ENCODE measurements at places on chromosomes 5 and 9.

- no peak for DNase-seq
Observed at GRCh38 chr5:57167201-57167600, 6.7 kb upstream of the GPBP1 start.

GRCh38 chr5:67287510-67288268 lies 91.1 kb upstream of the CD180 start:
- no peak for DNase-seq

DNA sequence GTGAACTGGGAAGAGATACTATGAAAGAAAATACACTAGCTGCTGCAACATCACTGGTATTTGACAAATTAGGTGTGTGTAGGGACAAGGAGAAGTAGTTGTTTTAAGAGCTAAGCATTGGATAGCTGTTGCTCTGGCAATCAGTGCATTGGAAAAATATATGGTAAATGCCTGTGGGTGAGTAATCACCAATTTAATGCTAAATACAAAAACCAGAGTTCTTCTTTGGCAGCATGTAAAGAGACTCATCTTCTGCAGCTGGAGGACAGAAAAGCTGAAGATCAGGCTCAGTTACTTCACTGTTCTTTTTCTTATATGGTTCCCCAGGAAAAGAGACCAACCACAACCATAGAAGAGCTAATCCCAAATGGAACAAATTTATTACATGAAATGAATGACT lies 201.8 kb upstream of the MPDZ start:
- DNase-seq, result no peak

GRCh38 chr9:76269789-76270188 lies 124.4 kb downstream of the RFK start:
- no peak for DNase-seq

- no peak for DNase-seq
Observed at GRCh38 chr5:137462816-137463520, 36.2 kb downstream of the SPOCK1 start.

- no peak for DNase-seq
Observed at GRCh38 chr5:10162468-10162867, 87.2 kb downstream of the ATPSCKMT start.

DNA sequence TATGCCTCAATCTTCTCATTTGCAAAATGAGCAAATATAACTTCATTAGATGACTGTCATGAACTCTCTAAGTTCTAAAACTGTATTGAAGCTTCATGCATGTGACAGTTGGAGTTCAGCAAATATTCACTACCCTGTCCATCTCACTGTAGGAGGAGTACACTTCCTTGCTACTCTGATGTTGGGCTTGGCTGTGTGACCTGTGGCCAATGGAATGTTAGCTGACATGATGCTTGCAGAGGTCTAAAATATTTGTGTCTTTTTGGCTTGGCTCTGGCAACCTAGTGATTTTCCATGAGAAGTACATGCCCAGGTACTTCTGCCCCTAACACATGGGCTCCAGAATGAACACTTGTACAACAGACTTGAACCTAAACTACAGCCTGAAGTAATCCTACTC lies 203.1 kb upstream of the ANKH start:
- DNase-seq, result no peak

GRCh38 chr5:56412601-56413379 lies 179.7 kb upstream of the ANKRD55 start:
- no peak for DNase-seq

- DNase-seq, result no peak
Observed at GRCh38 chr9:136990242-136990911, 1.8 kb upstream of the PAXX start.

DNA sequence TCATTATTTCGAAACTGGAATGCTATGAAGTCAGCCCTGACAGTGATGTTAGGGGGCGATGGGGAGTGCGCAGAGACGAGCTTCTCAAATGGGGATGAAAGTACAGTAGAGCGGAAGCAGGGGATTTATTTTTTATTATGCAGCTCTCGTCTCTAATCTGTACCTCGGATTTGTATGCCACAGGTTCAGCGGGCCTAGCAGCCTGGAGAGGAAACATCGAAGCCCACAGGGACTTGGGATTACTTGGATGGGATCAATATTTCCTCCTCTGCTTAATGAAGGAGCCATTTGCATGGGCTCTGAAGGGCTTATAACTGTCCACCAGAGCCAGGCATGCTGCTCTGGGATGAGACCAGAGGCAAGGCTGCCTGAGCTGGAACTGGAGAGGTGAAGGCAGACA lies 133.5 kb upstream of the RAPGEF1 start:
- no peak for DNase-seq

DNA sequence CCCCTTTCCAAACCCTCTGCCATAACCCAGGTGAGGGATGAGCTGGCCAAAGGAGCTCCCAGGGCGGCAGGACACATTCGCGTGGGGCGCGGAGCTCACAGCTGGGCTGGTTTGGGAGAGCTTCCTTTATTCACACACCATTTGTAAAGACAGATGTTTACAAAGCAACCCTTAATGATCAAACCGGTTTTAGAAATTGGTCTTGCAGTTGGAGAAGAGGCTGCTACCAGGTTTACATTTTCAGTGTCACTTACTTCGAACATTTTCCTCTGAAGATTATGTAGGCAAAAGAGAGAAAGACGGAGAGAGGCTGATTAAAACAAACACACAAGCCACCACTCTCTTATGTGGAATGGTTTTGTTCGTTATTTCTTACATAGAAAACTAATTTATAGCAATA lies 648.7 kb downstream of the IRX1 start:
- no peak for DNase-seq

GRCh38 chr5:34957321-34957720 lies 28.0 kb downstream of the DNAJC21 start:
- no peak for DNase-seq

GRCh38 chr9:136353757-136354488 lies 9.6 kb downstream of the DNLZ start:
- DNase-seq, result no peak

GRCh38 chr5:87079219-87079618 lies 188.5 kb upstream of the RASA1 start:
- DNase-seq, result no peak

DNA sequence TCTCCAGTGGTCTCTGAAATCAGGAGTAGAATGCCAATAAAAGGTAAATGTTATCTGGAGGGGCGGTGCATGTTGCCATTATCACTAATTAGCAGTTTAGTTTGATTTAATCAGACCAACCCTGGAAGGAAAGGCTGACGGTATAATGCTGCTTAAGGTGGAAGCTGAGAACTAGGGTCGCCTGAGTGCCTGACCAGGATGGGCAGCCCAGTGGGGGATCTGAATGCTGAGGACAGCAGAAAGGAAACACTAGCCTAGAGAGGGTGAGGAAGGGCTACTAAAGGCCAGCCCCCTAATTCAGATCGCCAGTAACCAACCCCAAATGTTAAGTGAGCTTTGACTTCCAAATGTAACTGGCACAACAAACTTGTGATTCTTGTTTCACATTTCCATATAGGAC lies 172.2 kb downstream of the APBA1 start:
- DNase-seq, result no peak

DNA sequence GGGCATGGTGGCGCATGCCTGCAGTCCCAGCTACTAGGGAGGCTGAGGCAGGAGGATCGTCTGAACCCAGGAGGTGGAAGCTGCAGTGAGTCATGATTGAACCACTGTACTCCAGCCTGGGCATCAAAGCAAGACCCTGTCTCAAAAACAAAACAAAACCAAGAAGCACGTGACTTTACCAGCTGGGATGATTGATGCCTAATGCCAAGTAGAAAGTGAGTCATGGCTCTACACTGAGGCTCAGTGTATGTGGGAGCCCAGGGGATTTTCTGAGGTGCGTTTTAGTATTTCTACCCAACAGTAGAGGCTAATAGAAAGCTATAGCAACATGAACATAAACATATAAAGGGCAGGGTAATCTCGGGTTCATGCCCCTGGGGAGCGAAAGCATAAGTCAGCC lies 13.9 kb upstream of the BRD3OS start:
- DNase-seq, result no peak

DNA sequence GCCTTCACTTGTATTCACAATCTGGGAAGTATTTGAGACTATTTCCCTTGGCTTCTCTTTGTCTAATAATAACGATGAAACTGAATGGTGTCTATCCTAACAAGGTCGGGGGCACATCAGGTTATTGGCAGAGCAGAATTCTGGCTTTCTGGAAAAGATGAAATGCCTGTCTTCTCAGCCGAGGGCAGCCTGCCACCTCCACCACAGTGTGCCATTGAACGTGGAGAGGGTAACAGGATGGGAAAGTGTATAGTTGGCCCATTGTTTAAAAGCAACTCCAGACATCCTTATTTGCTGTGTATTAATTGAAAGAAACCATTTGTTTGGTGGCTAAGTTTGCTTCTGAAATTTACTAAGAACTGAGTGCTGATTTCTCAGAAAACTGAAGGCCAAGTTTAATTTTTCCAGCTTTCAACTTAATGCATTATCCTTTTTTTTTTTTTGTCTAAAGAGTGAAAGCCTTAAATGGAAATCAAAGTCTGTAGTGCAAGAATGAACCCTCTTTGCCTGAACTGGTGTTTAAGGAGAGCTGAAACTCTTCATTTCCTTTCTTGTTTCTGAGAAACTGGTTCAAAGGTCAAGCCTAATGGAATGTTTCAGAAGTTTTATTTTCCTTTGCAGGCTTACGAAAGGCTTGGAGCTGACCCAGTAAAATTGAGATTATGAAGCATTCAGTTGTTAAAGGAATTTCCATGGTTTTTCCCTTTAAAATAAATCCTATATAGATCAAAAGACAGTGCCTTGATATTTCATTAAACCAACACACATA lies 563.7 kb upstream of the DAP start:
- no peak for DNase-seq

- no peak for DNase-seq
Observed at GRCh38 chr9:132776891-132777290, 101.2 kb downstream of the AK8 start.

DNA sequence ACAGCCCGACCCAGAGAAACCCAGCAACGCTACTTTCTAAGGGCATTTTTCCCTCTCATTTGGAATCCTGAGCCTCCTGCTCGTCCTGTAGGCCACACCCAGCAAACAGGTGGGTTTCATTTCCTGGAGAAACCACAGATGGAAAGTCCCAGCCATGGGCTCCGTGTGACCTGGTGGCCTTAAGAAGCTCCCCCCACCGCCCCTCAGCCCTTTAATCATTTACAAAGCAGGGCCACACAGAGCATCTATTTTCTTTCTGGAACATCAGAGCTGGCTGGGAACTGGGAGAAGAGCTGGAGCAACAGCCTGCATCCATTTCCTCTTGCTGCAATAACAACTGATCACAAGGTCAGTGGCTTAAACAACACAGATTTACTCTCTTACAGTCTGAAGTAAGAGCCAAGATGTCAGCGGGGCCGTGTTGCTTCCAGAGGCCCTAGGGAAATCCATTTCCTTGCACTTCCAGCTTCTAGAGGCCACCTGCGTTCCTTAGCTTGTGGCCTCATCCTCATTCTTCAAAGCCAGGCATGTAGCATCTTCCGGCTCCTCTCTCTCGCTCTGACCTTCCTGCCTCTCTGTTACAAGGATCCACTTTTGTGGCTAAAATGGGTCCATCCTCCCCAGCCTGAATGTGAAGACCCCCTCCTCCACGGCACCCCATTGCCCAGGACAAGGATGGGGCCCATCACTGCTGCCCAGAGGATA lies 40.5 kb downstream of the C9orf50 start:
- DNase-seq, result no peak

DNA sequence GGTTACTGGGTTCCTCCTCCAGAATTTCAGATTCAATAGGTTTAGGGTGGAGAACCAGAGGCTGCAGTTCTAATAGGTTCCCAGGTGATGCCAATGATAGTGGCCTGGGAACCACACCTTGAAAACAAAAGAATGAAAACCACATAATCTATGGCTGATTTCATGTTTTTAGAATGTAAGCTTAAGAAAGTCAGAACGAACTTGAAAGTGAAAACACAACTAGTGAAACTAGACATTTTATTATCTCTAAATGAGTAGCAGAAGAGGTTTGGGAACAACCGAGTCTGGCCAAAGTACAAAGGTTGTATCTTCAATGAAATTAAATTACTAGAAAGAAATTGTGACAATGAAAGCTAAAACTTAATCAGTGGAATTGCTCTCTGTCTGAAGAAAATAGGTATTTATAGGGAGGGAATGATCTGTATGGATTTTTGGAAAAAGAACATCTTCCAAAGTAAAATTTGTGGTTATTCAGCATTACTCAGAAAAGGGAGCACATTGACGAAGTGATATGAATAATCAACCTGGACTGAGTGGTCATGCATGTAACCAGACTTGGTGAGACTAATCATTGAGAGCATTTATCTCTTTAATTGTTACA lies 24.9 kb upstream of the CEP120 start:
- DNase-seq, result no peak

DNA sequence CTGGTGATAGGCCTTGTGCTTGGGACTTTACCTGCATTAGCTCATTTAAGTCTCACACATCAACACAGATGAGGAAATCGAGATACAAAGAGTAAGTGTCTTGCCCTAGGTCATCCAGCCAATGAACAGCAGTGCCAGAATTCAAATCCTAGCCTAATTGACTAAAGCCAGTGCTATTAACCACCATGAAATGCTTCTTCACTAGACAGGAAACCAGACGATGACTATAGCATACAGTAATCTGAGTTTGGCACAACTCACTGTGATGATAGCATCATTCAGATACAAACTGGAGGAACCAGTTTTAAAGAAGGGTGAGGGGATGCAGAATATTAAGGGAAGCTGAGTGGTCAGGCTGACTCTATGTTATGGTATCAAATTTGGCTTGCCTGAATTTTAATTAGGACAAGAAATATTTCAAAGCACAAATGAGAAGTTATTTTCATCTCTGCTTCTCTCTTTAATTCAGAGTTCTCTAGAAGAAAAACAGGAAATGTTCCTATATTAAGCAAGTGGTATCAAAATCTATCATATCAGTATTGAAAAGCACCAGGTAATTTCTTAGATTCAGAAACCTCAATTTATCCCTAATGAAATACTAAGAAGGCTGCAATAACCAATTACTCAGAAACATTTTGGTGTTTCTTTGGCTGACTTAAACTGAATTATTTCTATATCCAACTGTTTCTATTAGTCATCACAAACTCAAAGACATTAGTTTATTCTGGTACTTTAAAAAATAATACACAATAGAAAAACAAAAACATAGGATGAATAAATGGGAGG lies 147.0 kb upstream of the RASA1 start:
- no peak for DNase-seq

DNA sequence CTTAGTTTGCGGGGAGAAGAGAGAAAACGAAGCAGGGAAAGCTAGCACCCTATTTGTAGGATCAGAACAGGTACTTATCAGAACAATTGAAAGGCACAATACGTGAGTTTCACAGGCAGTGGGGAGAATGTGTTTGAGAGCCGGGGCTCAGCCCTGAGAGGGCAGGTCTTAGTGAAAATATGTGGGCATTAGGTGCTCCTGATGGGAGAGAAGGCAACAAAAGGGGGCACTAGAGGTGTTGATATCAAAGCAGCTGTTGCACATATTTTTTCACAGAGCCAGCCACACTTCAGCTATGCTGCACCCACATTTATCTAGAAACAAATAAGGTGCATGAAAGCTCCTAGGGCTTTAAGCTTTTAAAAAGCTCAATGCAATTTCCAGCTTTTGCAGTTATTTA lies 99.7 kb upstream of the MAN2A1 start:
- no peak for DNase-seq

DNA sequence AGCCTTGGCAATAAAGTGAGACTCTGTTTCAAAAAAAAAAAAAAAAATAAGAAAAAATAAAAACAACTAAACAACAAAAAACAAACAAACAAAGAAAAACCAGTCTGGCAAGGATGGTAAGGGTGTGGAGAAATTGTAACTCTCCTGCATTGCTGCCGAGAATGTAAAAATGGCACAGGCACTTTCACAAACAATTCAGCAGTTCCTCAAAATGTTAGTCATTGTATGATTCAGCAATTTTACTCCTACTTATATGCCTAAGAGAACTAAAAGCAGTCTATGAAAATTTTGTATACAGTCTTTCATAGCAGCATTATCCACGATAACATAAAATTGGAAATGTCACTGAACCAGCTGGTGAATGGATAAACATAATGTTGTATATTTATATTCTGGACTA lies 280.4 kb downstream of the CDH9 start:
- no peak for DNase-seq

All from activated CD8-positive, alpha-beta memory T cell treated with anti-CD3 and anti-CD28 coated beads for 1 hour (primary cell).